ENCODE measurements at places on chromosomes 12 and 14.

DNA sequence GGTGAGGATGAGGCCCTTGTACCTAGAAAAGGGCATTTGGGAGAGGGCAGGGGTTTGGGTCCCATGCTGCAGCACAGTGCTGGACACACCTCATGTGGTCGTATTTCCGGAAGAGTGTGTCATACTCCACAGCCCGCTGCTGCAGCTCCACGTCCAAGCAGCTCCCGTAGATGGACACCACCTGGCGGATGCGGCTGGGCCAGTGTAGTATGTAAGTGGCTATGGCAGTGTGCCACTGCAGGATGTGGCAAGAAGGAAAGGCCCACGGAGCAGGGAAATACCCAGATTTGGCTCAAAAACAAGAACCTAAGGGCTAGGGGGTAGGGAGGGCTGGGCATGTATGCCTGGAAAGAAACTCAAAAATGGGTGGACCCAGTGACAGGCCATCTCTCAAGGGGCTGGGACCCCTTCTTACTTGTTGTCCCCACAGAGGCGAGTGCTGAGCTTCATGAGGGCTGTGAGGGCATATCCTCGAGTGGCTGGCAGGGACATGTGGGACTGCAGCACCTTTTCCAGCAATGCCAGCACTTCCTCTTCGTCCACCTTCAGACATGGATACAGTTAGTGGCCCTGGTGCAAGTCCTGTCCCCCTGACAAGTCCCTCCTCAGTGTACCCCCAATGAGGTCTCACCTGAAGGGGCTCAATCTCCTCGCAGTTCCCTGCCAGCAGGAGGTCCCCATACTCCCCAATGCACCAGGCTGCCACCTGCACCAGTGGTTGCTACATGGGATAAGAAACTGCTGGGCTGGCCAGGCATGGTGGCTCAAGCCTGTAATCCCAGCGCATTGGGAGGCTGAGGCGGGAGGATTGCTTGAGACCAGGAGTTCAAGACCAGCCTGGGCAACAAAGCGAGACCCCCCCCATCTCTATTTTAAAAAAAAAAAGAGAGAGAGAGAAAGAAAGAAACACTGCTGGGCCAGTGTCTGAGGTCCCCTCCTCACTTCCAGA is 5.4 kb downstream of the AP1G2 start:
- no peak for DNase-seq

- DNase-seq: no peak
These were observed 32.0 kb downstream of the PRKD1 start for GRCh38 chr14:29895591-29896083.

DNA sequence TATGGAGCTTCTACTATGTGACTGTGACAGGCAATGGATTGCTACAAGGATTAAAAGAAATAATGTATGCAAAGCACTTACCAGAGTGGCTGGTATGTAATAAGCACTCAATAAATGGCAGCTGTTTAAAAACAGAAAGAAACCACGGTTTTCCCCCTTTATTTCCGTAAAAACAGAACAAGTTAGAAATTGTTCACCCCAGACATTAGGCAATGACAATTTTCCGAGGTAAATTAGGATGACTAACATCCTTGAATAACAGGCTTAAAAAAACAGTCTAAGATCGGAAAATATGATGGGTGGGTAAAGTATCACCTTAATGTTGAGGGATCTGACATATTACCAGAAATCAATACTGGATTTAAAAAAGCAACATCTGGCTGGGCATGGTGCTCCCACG is 20.9 kb upstream of the CNIH1 start:
- DNase-seq: no peak

DNA sequence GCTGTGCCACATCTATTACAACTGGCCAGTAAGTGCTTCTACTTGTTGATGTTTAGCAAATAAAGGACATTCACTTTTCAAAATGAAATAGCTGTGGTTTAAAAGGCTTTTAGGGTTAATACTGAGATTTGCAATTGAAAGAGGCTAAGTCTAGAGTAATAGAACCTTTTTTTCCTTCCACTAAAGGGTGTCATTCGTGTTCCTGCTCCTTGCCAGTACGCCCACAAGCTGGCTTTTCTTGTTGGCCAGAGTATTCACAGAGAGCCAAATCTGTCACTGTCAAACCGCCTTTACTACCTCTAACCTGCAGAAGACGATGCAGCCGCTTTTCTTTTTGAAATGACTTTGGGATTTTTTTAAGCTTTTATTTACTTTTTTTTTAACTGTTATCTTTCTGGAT is 33.6 kb downstream of the PIWIL1 start:
- no peak for DNase-seq

- no peak for DNase-seq
These were observed 1226.5 kb downstream of the GALC start for GRCh38 chr14:86766469-86766868.

DNA sequence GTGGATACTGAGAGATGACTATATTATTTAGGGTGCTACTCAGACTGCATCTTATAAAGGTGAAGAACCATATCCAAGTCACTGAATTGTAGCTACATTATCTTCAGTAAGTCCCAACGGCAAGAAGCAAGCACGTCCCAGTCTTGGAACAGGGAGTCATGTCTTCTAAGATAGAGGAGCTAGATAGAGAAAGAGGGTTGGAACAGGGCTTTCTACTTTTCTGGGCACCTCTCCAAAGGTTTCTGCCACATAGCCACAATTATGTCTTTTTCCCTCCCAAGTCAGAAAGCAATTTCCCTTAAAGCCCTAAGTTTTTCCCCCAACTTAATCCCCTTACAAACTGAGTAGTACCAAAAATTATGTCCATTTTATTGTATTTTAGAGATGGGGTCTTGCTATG is 22.4 kb downstream of the MAPK1IP1L start:
- DNase-seq: no peak

GRCh38 chr12:84056-84455 is 17.5 kb downstream of the IQSEC3 start:
- DNase-seq: no peak

DNA sequence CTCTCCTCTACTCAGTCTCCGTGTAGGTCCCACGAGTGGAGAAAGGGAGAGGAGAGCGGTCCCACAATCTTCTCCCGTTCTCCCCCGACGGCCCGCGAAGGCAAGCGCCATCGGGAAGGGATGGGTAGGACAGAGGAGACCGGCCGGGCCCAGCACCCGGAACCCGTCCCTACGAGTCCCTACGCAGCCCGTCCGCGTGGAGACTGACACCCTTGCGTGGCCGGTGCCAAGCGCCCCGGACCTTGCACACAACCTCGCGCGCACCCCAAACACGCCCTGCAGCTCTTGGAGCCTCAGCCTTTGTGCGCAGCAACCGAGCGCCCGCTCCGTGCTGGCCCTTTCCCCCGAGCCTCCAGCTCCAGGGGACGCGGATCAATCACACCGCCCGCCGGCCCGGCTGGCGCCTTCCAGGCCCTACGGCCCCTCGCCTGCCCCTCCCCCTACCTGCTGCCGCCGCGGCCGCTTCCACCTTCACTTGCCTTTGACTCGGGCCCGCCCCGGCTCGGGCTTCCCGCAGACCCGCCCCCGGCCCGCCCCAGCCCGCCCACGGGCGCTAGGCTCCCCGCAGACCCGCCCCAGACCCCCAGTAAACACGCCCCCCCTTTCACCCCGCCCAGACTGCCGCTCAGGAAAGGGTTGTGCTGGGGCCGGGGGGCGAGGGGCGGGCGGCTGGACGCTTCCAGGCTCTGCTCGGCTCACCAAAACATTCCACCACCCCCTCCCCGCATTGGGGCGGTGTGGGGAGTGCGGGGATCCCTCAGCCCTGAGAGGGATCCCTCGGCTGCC is at the start of gene NDRG2:
NDRG2 (minus strand) TSS at position 477 of the 786 bp plus-strand sequence. CDS start 1,746 bp downstream, outside the sequence.
- peak; percentile 63 for DNase-seq

- DNase-seq: peak; percentile 73
These were observed 161.0 kb downstream of the SLC38A4 start for GRCh38 chr12:46664761-46665287.

- DNase-seq: no peak
These were observed 138.6 kb downstream of the RPS29 start for GRCh38 chr14:49447540-49448107.

DNA sequence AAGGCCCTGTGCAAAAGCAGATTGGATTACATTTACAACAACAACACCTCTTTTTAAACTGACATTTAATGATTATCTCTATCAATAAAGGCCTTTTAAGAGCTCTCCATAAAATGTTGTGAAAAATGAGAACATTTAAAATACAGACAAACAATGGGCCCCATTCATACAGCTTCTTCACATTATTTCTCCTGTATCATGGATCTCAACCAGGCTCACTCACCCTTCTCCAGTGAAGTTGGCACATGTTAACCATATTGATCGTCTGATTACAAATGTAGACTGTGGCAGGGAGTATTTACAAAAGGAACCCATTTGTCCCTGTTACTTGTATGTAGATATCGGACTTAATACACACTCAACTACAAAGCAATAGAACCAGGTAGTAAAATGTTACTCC is 220.2 kb upstream of the BTG1 start:
- no peak for DNase-seq

GRCh38 chr12:114063435-114063834 is 97.3 kb upstream of the RBM19 start:
- DNase-seq: no peak

DNA sequence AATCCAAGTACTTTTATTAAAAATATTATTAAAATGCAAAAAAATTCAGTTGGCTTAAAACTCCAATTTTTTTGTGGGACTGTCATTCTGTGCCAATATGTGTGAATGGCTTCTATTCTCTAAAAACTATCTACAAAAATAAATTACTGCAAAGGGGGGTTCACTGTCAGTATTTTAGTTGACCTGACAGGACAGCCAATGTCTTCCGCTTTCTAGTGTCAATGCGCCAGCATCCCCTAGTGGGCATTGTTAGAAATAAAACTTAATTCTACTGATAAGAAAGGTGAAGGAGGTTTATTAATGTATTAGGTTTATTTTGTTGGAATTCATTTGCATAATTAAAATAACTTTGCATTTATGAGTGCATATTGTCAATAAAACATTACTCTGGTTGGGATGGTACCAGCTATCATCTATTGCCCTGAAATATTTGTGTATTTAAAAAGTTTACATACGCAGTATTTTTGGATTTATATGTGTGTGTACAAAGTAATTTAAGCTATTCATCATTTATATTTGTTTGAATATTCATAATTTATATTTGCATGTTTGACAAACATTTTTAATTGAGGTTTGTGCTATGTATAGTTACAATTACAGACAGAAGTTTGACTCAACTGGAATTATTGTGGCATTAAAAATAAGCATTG is 527.2 kb downstream of the FLRT2 start:
- peak; percentile 15 for DNase-seq

DNA sequence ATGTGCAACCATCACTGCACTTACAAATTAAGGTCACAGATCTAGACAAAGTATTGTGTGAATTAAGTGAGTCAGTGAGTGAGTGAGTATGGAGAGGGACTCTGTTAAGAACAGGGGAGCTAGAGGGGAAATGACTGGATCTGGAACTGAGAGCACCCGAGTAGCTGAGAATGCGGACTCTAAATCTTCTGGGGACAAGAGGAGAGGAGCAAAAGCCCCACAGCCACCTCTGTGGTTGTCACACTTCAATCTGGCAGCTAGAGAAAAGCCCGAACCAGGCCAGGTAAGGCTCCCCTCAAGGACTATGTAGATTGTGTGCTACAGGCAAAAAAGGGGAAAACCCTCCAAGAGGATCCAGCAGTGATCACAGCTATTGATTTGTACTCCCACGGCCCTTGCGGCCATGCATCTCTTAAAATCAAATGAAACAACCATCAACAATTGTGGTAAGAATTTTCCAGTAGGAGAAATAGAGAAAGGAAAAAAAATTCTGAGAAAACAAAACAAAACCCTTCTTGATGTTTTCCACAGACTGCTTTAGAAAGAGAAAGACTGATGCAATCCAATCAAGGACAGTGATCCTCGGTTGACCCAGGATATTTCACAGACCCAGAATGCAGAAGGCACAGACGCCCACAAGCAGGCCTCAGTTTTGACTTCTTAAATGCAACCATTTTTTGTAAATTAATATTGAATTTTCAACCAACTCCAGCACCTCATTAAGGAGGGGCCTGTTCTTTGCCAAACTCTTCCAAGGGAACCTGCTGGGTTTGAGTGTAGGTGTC is 109.6 kb downstream of the SLC38A6 start:
- no peak for DNase-seq

GRCh38 chr12:15777355-15778012 is 11.7 kb downstream of the EPS8 start:
- no peak for DNase-seq

GRCh38 chr12:111842556-111843396 is 748 bp downstream of the MAPKAPK5 start:
- peak; percentile 17 for DNase-seq

DNA sequence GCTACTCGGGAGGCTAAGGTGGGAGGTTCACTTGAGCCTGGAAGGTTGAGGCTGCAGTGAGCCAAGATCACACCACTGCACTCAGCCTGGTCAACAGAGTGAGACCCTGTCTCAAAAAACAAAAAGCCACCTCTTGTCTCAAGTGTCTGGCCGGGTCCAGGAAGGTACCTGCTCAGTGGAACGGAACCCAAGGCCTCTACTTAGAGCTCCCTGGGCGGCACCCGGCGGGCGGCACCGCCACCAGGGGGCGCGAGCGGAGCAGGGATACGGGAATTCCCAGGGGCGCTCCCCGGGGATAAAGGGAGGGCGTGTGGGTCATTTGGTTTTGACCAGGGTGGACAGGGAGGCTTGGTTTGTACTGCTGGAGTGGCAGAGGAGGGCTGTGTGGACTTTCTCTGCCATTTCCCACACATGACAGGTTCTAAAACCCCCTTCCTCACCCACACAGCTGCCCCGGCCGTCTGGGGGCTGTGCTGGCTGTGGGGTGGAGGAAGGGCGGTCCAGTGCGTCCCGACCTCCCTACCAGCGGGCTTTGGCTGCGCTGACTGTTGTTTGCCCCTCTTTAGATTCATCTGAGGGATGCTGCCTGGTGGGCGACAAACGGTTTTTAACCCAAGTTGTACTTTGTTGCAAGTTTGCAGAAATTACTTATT is 91.4 kb downstream of the SETD3 start:
- DNase-seq: peak; percentile 69

DNA sequence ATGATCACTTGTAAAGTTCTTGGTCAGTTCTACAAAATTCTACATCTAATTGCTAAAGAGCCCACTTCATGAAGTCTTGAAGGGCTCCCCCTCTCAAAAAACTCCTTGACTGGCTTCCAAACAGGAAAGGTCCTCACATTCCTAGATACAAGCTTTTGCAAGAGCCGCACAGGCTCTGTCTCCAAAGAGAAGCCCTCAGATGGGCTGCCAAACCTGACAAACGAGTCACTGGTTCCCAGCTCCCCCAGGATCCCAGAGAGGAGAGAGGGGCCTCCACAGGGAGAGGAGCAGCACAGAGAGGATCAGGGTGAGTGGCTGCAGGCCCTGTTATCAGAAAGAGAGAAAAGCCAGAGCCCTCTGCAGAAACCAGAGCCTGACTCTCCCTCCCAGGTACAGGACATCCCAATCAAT is 5.8 kb downstream of the NID2 start:
- no peak for DNase-seq

DNA sequence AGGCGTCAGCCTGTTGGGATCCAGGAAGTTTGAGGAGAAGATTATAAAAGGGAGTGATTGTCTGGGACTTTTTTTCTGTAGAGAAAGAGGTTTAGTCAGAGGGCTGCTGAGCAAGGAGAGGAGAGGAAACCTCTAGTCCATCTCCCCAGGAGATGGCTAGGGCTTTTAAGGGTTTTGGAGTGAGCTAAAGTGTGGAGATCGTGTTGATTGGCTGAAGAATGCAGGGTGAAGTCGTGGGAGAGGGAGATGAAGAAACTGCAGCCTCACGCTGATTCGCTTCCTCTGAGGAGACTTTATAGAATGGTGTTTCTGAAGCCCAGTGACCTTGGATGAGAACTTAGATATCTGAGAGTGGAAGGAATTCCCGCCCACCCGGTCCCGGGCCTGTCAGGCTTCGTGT is 193.7 kb upstream of the PWP1 start:
- no peak for DNase-seq
